Stimulated activated CD8-positive, alpha-beta memory T cell treated with anti-CD3 and anti-CD28 coated beads, Interleukin-15, amount 100 ng/mL, for 24 hours (primary cell): ENCODE measurements at places on chromosomes 7 and 10.

- DNase-seq, result no peak
Measured at GRCh38 chr10:122931088-122931906, 20.9 kb downstream of the FAM24A start.

DNA sequence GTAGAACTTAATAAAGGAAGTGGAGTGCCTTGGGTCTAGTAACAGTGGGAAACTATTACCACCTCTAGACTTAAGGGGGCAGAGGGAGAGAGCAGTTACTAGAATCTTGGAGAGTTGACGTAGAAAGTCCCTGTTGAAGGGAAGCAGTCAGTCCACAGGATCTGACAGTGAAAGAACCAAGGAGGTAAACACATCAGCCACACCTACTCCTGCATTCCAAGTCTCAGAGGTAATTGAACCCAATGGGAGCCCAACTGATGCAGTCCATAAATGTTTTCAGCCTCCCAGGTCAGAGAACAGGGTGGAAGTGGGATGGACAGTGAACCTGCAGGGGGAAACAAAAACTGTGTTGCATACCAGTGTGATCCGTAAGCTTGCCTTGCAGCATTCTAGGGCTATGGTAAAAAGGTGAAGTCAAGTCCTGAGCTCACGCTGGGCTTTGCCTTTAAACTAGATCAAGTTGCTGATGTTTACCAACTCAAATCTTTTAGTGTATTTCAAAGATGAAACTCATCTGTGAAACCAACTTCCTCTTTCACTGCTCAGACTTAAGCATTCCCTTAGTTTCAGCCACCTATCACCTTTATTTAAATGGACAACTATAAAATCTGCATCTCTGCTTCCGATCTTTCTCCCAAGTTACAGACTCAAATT, 57.2 kb downstream of the SLC16A12 start:
- DNase-seq, result no peak

- DNase-seq, result no peak
Measured at GRCh38 chr10:128124813-128125403, 1.3 kb downstream of the MKI67 start.

- no peak for DNase-seq
Measured at GRCh38 chr7:47043304-47043703, 538.6 kb downstream of the TNS3 start.

- DNase-seq, result no peak
Measured at GRCh38 chr7:98753989-98754479, 115.8 kb downstream of the TMEM130 start.

GRCh38 chr7:134779741-134780065, 269 bp downstream of the CALD1 start:
- DNase-seq, result no peak

- no peak for DNase-seq
Measured at GRCh38 chr7:133428326-133428725, 175.4 kb downstream of the EXOC4 start.

- DNase-seq, result no peak
Measured at GRCh38 chr7:85030893-85031292, 156.0 kb downstream of the SEMA3D start.

GRCh38 chr10:132493756-132494290, 43.8 kb upstream of the INPP5A start:
- DNase-seq, result no peak

GRCh38 chr7:137717811-137718271, 128.9 kb downstream of the DGKI start:
- DNase-seq, result no peak

DNA sequence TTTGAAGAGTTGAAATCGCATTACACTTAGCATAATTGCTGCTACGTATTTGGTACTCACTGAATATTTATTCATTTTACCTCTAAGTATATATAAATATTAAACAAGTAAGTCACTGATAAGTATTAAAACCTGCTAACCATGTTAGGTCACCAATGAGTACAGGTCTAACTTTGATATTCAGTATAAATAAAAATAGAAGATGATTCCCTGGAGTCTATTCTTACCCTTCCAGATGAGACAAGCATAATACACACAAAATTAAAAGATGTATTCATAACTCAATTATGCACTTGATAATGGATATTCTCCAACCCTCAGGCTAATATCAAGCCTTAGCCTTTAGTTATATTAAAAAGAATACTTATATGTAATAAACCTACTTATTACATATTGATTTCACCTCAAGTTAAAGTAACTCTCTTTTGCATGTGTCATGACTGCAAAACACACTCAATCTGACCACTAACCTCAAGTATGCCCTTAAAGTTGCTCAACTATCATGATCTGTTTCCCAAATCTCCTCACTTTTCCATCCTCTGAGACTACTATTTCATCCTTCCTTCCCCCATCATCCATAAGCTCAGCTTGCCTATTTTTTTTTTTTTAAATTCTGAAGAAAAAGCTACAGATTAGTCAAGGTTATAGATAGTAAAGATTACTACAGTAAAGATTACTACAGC, 46.8 kb downstream of the IPMK start:
- DNase-seq, result no peak

GRCh38 chr7:152975076-152975475, 215.5 kb downstream of the ACTR3B start:
- no peak for DNase-seq

DNA sequence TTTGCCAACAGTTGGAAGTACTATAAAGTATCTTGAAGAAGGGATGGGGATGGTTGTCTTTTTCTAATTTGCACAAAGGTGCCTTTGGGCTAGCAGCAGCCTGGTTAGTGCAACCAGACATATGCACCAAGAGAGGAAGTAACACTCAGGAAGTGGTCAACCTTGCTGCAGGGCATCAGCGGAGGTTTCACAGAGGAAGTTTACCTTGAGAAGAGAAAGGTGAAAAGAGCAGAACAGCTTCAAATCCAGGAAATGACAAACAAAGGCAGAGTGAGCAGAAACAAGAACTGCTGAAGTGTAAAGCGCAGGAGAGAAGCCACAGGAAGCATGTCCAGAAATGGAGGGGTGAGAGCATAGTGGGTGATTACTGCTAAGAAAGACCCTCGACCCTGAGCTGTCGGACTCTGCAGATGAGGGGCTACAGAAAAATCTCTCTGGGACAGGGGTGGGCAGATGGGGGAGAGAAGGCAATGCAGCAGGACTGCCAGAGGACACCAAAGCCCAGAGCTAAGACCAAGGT, 66.9 kb downstream of the STK17A start:
- no peak for DNase-seq

DNA sequence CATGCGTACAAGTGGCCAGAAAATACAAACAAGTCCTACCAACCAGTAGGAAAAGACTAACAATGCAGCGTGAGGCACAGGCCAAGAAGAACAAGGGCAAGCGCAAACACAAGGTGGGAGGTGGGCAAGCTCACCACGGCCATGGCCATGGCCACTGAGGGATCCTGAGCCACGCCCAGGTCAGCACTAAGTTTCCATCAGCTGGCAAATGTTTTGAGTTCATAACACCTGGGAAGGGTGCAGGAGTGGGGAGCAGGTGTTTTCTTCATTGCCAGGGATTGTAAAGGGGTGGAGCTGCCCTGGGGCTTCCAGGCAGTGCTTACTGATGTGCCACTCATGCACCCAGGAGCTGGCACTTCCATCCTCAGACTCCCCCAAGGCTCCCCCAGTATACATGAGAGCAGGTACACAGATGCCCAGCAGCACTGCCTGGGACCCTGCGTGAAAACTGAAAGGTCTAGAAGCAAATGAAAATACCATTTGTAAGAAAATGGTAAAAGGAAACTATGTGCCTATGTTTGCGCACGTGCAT, 139.2 kb upstream of the RET start:
- no peak for DNase-seq

DNA sequence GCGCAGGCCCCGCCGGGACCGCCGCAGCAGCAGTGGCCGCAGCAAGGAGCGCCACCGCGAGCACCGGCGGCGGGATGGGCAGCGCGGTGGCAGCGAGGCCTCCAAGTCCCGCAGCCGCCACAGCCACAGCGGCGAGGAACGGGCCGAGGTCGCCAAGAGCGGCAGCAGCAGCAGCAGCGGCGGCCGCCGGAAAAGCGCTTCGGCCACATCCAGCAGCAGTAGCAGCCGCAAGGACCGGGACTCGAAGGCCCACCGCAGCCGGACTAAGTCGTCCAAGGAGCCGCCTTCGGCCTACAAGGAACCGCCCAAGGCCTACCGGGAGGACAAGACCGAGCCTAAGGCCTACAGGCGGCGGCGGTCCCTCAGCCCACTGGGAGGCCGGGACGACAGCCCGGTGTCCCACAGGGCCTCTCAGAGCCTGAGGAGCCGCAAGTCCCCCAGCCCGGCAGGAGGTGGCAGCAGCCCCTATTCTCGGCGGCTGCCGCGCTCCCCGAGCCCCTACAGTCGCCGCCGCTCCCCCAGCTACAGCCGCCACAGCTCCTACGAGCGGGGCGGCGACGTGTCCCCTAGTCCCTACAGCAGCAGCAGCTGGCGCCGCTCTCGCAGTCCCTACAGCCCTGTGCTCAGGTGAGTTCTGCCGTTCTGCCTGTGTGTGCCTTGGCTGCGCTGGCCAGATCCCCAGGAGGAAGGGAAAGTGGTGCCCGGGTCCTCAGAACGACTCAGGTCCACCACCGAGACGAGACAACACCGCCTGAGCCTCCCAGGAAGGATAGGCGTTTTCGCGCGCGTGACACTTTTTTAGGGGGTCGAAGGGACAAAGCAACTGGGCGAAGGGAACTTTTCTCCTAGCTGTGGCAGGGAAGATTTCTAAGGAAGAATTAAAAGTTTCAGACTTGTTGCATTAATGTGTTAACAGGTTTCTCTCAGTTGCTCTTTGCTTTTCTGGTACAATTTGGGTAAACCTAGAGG, 1.5 kb downstream of the CDK13 start:
- DNase-seq, result peak; percentile 37

DNA sequence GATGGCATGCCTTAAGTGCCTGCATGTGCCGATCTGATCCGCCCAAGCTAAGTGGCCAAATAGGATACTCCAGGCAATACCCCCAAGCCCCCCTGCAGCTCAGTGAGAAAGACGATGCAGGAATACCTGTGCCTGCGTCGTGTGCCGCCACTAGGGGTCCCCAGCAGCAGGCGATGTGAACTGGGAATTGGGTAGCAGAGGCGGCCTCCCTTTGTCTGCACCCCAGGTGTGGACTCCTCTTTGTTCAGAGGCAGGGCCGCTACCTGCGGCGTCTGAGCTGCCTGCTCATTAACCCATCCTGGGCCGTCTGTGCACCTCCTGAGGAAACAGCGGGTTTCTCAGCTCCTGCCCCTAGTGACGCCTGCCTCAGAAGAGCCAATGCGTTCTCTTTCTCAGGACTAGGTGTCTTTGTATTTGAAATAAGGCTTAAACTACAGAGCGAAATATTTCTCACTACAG, 4.8 kb upstream of the CHN2 start:
- DNase-seq, result peak; percentile 35

- DNase-seq, result no peak
Measured at GRCh38 chr10:132487241-132488135, 50.1 kb upstream of the INPP5A start.

- DNase-seq, result no peak
Measured at GRCh38 chr10:34380856-34381255, 434.2 kb downstream of the PARD3 start.

GRCh38 chr10:97887399-97887798, 37.8 kb downstream of the GOLGA7B start:
- DNase-seq, result no peak

GRCh38 chr10:101561068-101561915, 26.8 kb downstream of the POLL start:
- DNase-seq, result no peak

DNA sequence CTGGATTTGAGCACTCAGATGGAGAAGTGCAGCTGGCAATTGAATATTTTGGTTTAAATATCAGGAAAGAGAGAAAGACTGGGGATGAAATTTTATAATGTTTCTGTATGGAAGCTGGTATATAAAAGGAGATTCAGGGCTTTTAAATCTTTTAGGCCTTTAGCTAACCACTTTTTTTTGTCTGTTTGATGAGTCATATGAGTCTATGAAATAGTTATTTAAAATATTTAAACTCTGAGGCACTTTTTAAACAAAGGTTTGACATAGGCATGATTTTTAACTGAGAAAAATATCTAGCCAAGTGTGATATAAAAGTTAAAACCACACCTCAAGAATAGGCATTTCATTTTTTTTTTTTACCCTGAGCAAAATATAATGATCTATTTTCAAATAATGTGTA, 944.3 kb downstream of the GATA3 start:
- DNase-seq, result no peak

DNA sequence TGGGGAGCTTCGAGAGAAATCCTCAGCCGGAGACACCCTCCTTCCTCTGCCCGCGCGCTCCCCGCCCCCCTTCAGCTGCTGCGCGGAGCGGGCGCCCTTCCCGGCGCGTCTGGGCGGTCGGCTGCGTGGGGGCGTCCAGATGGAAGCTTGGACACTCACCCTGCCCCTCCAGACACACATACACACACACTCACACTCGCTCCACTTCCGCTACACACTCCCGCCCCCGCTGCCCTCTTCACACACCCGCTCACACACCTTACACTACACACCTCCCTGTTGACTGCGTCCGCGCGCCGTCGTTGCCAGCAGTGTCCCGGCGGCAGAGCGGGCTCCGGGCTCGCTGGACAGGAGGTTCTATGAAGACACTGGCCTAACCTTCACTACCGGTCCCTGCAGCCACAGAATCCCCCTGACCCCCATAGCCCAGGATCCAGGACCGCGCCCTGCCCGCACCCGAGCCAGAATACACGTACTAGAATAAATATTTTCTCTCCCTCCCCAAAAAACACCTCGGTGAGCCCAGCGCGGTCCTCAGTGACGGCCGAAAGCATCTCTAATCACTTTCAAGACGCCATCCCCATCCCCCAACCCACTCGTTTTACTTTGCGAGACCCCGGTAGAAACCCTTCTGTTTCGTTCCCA, 1.1 kb upstream of the EGR2 start:
- DNase-seq, result no peak

GRCh38 chr10:98378722-98379121, 36.3 kb downstream of the PYROXD2 start:
- no peak for DNase-seq

GRCh38 chr10:27355918-27356573, 115.4 kb upstream of the ACBD5 start:
- no peak for DNase-seq

DNA sequence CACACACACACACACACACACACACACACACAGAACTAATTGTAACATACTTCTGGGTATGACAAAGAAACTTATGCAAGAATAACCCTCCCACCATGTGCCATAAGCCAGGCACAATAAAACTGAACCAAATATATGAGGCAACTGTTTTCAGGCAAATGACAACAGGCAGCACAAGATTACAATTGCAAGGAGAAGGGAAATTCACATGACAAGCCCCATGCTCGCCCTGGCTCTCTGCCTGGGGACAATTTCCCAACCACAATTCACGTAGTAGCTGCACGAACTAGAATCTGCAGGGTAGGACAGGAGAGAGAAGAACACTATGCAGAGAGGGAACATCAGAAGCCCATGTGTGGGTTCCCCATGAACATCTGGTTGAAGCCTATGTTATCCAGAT, 143.3 kb downstream of the CALN1 start:
- no peak for DNase-seq

- DNase-seq, result no peak
Measured at GRCh38 chr7:85186521-85187241, at the start of gene SEMA3D. SEMA3D (minus strand) TSS chr7:85187056; CDS start chr7:85121891, 65,165 bp downstream.

GRCh38 chr7:64733550-64734240, 60.5 kb upstream of the ZNF138 start:
- no peak for DNase-seq

GRCh38 chr7:103704701-103705100, 258.7 kb upstream of the SLC26A5 start:
- DNase-seq, result no peak

GRCh38 chr10:49177391-49178355, 10.5 kb downstream of the TMEM273 start:
- no peak for DNase-seq
